ENCODE measurements at places on chromosomes 4 and X.

- DNase-seq: no peak
These were observed 28.8 kb downstream of the ARHGAP10 start for GRCh38 chr4:147760695-147761094.

DNA sequence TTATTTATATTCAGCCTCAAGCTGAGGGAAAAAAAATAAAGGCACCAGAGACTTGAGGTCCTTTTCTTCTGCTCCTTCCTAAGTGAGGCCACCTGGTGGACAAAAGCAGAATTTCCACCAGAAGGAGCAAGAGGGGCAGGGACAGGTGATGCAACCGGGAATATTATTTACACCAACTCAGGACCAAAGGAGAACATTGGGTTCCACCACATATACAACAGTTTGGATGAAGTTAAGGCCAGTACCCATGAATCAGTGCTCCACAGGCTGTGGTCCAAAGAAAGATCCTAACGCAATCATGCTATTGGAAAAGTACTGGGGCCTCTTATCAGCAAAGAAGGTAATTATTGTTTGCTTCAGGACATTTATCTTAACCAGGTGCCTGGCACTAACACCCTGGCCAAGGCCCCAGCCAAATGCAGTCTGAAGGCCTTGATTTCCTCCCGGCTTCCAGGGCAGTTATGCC is 57.4 kb downstream of the TSC22D3 start:
- no peak for DNase-seq

- DNase-seq: no peak
These were observed 24.8 kb upstream of the FAM193A start for GRCh38 chr4:2511645-2512131.

DNA sequence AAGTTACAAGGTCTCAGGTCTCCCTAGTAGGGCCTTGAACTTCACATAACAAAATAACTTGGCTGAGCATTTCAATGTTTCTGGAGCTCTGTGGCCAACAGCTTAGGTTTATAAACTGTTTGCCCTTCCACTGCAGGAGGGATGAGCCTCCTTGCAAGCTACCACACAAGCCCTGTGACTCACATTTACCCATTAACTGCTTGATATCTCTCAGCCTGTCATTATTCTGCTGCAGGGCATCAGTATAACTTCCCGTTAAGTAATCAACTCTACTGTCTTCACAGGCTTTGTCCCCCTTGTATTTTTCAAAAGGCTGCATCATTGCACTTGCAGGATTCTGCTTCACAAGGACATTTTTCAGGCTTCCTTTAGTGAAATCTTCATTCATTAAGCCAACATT is 151.7 kb upstream of the CXCL13 start:
- DNase-seq: no peak

- DNase-seq: no peak
These were observed 8.3 kb upstream of the GJB1 start for GRCh38 chrX:71214604-71215337.

DNA sequence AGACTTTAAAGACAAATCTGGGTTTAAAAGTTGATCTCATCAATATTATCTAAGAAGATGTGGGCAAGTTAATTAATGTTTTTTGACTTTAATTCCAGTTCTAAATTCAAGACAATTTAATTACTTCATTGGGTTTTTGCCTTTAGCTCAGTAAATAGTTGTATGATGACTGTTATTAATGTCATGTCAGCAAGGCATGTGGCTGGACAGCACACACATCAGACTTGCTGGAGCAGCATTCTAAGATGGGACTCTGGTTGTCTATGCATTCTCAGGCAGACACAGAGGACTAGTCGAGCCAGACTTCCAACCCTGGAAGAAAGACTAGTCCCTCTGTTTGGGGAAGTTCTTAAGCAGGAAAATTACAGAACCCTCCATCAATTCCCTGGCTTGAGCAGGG is 180.7 kb upstream of the GK2 start:
- DNase-seq: no peak

DNA sequence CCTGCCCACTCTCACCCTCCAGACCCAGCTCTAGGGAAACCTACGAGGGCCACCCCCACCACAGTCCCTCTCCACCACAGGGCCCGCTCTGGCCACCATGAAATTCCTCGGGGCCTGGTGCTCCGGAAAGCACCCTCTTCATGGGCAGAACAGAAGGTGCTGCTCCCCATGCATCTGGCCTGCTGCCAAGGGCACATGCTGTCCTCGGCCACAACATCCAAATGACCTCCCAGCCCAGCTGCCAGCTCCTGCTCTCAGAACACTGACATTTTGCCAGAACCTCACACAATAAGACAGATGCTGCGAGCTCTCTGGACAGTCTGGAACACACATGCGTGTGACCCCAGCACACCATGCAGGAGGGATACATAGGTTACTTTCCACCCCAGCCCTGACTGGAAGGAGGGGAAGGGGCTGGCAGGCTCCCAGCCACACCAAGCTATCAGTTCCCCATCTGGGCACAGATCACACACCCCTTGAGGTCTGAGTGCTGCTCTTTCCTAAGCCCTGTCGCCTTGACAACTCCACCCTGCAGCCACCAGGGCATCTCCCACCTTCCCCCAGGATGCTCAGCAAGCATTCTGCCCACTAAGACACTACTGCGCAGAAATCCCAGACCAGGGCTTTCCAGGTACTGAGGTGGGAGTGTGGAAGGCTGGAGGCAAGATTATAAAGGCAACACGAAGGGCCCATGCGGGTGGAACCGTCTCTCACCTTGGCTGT is 5.8 kb downstream of the CCNQ start:
- no peak for DNase-seq

- no peak for DNase-seq
These were observed 262.1 kb upstream of the CXXC4 start for GRCh38 chr4:104756837-104757236.

- DNase-seq: no peak
These were observed 111.4 kb upstream of the RXFP1 start for GRCh38 chr4:158410272-158410671.

- DNase-seq: no peak
These were observed 1877.9 kb upstream of the PCDH7 start for GRCh38 chr4:28842271-28842670.

DNA sequence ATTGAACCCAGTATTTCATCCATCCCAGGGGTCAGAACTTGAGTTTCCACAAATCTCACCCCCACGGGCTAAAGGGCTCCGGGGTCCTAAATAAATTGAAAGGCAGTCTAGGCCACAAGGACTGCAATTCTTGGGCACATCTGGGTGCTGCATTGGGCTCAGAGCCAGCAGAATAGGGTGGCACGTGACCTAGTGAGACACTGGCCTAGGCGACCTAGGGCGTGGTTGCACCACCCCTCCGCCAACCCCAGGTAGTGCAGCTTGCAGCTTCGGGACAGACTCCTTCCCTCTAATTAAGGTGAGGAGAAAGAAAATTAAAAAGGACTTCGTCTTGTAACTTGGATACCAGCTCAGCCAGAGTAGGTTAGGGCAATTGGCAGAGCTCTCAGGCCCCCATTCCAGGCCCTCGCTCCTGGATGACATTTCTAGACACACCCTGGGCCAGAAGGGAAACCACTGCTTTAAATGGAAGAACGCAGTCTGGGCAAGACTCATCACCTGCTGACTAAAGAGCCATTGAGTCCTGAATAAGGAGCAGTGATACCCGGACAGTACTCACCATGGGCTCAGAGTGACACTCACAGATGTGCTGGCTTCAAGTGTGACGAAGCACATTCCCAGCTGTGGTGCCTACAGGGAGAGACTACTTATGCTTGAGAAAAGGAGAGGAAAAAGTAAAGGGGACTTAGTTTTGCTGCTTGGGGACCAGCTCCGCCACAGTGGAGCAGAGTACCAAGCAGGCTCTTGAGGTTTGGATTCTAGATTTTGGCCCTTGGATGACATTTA is 735.4 kb downstream of the FSTL5 start:
- DNase-seq: no peak

DNA sequence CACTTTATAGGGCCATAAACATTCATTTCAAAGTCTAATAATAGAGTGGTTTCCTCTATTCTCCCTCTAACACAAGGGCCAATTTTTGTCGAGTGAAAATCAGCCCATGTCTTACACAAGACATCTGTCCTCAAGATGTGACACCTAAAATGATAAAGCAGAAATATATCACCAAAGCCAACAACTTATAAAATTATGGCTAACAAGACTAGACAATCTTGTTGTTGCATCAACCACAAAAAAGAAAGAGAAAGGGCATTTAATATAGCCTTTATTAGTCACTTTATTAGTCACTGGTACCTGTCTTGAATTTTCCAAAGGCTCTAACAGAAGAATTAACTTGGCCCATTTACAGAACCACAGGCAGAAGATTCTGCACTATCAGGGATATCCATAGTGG is 161.6 kb downstream of the SMIM20 start:
- DNase-seq: no peak

DNA sequence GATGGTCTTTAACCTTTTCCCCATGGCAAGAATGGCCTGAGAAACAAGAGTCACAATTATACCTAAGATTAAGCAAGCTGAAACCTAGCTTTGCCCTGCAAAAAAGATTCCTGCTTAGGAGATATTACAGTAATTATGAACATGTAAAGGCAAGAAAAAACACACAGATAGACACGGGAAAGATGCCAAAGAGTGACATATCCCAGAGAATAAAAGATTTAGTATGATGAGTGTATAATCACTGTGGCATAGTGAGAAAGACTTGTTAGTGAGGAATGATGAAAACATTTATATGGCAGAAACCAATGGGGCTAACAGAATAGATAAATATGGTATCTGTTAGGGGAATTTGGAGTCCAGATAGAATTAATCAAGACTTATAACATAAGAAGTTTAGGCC is 29.6 kb upstream of the TASL start:
- no peak for DNase-seq

DNA sequence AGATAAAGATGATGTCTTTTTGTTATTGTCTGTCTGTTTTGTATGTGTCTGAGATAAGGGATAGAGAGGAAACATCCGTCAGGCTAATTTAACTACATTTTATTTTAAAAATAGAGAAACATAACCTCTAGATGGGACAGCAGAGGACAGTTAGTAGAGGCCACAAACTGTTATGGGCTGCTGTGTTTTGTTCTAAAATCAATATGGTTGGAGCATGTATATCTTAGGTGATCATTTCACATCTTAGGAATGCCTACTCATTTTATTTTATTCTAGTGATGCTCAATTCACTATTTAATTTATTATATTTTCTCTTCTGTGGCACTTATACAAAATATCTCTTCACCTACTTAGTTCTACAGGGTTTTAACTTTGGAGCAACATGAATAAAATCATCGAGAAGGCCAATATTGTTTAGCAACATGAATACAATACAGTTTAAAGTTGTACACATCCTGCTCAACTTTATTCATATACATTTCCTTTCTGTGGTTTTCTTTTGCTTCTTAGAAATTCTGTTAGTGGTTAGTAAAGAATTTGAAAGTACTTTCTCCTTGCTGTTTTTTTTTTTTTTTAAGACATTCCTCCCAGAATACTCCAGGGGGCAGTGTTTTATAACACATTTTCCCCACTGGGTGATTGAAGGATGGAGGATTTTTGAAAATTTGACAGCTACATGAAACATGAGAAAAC is 392.9 kb downstream of the UNC5C start:
- DNase-seq: no peak

GRCh38 chrX:72604112-72604511 is 31.5 kb upstream of the HDAC8 start:
- DNase-seq: no peak

- DNase-seq: no peak
These were observed 275.5 kb downstream of the CFAP299 start for GRCh38 chr4:80610845-80611677.

DNA sequence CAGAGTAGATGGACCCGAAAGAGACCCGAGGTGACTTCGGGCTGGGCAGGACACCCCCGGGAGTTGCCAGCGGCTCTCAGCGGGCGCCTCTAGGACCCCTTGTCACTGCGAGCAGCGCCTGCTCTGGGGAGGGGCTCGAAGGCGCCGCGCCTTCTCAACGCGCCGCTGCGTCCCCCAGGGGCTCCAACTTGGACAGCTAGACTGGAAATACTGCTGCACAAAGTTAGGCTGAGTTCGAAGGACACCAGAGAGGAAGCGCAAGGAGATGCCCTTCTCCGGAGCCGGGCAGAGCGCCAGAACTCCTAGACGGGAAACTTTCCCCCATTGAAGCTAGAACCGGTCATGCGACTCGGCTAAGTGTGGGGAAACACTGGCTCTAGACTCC is 493 bp upstream of the KCNIP4 start:
- DNase-seq: no peak

GRCh38 chrX:28988246-28988645 is 401.0 kb downstream of the IL1RAPL1 start:
- DNase-seq: no peak

DNA sequence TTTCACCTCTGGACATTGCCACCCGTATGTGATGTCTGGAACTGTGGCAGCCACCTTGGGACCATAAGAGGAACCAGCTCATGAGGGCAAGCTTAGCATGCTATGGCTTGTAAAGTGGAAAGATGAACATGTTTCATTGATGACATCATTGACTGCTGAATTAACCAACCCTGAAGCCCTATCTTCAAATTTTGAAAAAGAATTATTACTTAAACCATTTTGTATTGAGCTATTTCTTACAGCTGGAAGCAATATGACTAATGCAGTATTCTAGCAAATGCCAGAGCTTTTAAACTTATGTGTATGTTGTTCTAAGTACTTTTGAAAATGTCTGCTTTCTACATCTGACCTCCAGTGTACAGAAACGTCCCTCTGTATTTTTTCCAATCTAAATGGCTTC is 18.1 kb downstream of the GUCY2F start:
- no peak for DNase-seq

DNA sequence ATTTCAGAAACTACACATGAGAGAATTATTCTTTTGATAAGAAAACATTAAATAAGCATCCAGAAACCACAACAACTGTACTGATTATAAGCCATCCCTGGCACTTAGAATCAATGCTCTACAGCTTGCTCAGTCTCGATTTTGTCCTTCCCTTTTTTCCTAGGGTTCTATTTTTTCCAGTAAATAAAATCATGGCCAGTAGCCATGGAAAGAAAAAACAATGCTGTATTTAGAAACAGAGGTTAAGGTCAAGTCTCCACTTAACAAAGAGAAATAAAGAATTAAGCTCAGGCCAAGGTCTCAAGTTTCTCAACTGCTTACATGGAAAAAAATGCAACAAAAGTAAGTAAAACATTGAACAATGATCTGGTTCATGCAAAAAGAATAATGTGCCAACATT is 38.7 kb upstream of the GRID2 start:
- no peak for DNase-seq
